ENCODE measurements at places on chromosomes 6 and 20.

- DNase-seq: no peak
Measured at GRCh38 chr20:23641936-23642751, 4.4 kb upstream of the CST3 start.

GRCh38 chr6:160261991-160262680 lies 3.5 kb upstream of the SLC22A2 start:
- DNase-seq: peak; percentile 76

DNA sequence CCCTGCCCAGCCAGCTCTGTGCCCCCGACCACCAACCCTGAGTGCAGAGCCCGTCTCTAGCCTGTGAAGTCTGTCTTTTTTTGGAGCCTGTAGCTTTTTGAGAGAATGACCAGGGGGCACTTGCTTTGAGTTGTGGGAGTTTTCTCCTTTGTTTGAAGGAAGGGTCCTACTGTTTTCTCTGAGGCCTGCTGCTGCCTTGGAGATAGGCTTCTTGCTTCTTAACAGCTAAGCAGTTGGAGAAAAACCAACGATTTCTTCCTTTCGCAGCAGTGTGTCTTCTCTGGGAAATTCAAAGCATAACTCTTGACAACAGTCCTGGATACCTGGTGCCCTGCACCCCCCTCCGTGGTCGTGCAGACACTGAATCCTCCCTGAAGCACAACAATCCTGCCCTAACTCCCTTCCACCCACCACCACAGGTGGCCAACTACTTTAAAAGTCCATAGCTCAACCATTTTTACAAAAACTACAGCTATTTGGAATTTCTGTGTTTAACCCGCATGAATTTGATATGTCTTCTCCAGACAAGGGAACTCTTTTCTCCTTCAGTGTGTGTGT lies 61.0 kb downstream of the FAM50B start:
- no peak for DNase-seq

GRCh38 chr6:112439432-112439831 lies 92.3 kb downstream of the RFPL4B start:
- no peak for DNase-seq

DNA sequence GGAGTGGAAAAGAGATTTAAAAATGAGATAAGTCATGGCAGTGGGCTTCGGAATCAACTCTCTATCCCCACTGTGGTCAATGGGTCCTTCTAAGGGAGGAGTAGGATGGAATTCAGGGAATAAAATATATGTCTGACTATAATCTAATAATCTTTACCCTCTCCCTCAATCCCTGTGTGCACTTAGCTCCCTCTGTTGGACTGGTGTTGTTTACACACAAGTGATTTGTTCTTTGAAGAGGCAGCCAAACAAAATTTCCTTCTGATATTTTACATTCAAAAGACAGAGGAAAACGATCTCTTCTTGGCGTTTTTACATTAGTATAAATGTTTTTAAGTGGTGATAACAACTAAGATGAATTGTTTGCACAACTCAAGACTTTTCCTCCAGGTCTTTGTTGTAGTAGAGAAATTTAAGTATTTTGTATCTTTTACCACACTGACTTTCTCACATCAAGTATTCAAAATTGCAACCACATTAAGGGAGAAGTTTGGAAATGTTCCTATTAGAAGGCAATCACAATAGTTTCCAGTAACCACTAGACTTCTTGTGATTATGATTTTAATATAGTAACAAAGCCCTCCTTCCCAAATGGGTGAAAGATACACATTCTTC lies 317.8 kb downstream of the CENPW start:
- peak; percentile 57 for DNase-seq

- peak; percentile 24 for DNase-seq
Measured at GRCh38 chr20:38932457-38933120, 6.4 kb downstream of the FAM83D start.

GRCh38 chr20:34415079-34415478 lies 52.0 kb downstream of the ITCH start:
- no peak for DNase-seq

GRCh38 chr6:154292855-154293519 lies 63.6 kb downstream of the IPCEF1 start:
- DNase-seq: peak; percentile 48

- DNase-seq: no peak
Measured at GRCh38 chr6:44286285-44286565, 16.0 kb downstream of the TMEM151B start.

DNA sequence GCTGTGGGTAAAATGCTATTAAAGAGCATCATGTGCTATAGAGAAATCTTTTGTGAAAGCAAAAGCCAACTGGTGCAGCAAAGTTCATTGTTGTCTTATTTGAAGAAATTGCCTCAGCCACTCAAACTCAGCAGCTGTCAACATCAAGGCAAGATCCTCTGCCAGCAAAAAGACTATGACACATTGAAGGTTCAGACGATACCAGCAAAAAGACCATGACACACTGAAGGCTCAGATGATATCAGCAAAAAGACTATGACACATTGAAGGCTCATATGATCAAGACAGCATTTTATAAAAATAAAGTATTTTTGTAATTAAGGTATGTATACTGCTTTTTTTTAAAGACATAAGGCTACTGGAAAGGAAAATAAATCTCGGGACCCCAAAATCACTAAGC lies 118.4 kb upstream of the RUNX2 start:
- DNase-seq: no peak

DNA sequence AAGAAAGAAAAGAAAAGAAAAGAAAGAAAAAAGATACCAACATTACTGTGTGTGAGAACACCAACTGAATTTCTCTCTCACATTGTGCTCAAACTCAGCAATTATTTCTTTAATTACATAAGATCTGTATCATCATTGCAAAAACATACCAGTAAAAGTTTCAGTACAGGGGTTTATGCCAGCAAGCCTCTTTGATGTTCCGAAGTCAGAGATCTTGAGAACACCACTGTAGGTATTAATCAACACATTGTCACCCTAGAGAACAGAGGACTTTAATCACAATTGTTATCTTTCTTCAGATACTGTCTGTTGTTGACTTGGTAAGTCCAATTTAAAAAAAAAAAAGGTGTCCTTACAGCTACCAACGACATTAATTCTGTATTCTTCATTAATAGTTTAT lies 60.9 kb upstream of the MAP7 start:
- DNase-seq: peak; percentile 71

GRCh38 chr6:112037783-112038216 lies 16.1 kb upstream of the CCN6 start:
- peak; percentile 66 for DNase-seq

DNA sequence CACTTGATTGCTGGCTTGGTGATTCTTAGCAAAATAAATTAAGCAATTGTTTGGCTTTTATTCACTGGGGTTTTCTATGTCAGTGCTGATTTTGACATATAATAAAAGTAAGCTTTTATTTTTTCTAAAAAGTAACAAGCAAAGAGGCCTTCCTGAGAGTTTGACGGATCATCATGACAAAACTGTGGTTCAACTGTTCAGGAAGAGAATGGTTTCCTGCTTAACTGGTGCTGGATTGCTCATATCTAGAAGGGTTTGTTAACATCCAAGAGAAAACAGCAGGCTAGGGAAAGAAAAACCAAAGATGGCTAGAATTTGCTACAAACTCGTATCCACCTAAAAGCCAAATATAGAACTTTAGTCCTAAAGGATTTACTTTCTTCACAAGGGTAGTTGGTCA lies 21.2 kb downstream of the SERPINB1 start:
- no peak for DNase-seq

Measured in mesendoderm (in vitro differentiated cells).